ENCODE measurements at places on chromosomes 11 and 22.
A peak's percentile ranks its signal among the peaks of the same experiment; 100 is the strongest.

- DNase-seq, result no peak
These were observed 20.5 kb upstream of the SCGB1A1 start for GRCh38 chr11:62398011-62398994.

- DNase-seq, result no peak
These were observed 130.8 kb downstream of the HIPK3 start for GRCh38 chr11:33387996-33388395.

GRCh38 chr22:46777609-46777970, 15.1 kb downstream of the TBC1D22A start:
- DNase-seq, result no peak

GRCh38 chr11:95374105-95374504, 143.1 kb upstream of the SESN3 start:
- DNase-seq, result no peak

- DNase-seq, result no peak
These were observed 123.9 kb downstream of the CTNND1 start for GRCh38 chr11:57885298-57886050.

DNA sequence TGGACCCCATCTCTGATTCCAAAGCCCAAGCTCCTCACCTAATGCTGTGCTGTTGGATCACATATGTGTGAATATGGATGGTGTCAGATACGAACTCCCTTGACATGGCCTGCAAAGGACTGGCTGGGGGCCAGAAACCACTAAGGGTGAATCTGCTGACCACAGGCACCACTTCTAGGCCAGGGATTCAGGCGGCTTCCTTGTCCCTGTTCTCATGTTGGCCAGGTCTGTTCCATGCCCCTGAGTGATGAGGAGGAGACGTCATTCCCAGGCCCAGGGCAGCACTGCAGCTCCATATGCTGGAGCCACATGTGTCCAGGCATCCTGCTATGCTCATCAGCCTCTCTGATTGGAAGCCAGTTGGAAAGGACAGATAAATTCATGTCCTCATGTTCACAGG, 130.0 kb upstream of the BDNF start:
- DNase-seq, result no peak

DNA sequence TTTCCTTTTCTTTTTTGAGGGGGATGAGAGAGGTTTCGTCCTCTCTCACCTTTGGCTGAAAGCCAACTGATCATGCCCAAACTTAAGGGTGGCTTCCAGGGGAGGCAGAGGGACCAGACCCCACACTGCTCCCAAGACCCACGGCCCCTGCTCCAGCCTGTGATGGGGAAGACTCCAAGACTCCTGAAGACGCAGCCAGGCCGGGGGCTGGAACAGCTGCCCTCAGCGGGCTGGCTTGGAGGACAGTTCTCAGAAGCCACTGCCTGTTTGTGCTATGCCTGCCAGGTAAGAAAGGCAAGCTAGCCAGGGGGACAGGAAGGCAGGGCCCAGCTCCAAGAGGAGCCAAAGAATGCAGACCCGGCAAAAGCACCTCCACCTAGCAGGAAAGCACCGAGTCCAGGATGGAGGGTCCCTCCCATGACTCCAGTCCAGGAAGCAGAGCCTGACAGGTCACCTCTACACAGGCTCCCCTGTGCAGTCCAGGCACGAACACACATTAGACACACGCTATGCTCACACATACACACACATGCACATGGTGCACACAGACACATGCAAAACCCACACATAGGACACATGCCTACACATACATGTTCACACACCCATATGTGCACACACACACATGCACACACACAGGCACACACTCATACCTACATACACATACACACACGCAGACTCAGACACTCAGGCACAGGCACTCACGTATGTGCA, 31.3 kb downstream of the GNB1L start:
- DNase-seq, result no peak

DNA sequence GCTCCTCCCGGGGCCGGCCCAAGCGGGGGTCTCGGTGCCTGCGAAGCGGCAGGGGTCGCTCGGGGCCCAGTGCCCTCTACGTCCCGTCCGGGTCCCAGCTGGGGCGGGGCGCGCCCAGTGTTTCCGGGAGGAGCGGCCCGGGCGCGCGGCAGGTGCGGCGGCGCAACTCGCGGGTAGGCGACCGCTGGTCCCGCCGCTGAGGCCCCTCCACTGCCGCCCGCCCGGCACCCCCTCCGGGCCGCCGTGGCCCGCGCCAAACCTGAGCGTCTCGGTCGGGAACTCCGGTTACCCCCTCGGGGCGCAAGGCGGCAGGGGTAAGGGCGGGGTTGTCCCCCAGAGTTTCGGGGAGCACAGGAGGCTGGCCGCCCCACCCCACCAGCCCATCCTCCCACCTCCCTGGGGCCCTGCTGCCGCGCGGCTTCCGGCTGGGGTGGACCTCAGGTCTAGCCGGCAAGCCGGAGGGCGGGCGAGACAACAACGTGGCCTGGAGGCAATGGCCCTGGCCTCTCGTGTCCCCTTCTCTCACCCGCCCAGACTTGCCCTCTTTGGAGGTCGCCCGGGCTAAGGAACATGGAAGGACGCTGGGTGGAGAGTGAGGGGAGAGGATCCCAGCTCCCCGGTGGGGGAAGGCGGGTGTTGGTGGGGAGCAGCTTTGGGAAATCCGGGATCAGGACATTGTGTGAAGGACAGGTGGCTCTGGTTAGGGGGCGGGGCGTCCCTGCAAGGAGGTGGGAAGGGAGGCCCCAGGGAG, 398 bp upstream of the CRACR2B start:
- peak; percentile 63 for DNase-seq

GRCh38 chr11:65386307-65387140, at the start of gene FRMD8:
TSS of gene FRMD8 (plus strand) at chr11:65386637. CDS start at chr11:65387037, 400 bp downstream.
- DNase-seq, result peak; percentile 83

DNA sequence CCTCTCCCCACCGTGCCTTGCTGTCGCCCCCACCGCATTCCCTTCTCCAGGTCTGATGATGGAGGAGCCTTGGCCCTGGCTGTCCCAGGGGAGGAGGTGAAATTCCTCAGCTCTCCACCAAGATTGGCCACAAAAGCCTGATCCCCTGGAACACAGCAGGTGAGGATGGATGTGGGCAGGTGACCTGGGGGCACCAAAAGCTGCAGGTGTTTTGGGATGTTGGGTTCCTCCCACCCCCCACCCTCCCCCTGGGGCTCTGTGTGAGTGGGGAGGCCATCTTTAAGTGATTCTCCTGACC, 639 bp downstream of the TRIOBP start:
- no peak for DNase-seq

- no peak for DNase-seq
These were observed 62.6 kb upstream of the OLFML1 start for GRCh38 chr11:7422544-7423331.

DNA sequence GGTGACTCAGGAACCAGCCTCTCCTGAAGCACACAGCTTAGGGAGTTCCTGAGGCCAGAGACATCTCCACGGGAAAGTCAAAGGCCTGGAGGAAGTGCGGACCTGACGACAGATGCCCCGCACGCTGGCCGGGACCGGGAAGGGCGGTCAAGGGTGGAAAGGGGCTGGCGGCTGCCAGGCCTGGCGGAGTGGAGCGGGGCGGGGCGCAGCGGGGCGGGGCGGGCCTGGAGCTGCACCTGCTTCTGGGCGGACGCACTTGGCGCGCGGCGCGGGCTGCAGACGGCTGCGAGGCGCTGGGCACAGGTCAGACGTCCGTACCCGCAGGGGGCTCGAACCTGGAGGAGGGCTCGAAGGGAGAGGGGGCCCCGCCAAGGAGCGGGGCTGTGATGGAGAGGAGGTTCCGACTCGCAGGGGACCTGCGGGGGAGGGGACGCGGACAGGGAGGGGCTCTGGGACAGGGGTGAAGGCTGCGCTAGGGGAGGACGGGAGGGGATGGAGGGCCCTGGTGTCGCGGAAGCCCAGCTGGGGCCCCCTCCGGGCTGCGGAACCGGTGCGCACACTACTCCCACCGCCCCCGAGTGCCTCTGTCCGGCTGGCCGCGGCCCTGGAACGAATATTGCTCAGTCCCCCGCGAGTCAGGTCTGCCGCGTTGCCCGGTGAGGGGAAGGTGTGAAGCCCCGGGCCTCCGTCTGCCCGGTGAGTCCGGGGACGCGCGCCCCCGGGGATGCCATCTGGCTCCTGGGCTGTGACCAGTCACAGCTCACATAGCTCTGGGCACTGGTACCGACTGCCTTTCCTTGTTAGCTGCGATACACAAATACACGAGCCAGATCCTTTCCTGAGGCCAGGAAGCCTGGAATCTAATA, at the start of gene TMEM45B:
Gene TMEM45B (plus strand): TSS at position 253 of the 866 bp plus-strand sequence. CDS start 36,635 bp downstream, outside the sequence.
- DNase-seq, result no peak

GRCh38 chr11:7668911-7669310, 4.4 kb downstream of the CYB5R2 start:
- DNase-seq, result no peak

DNA sequence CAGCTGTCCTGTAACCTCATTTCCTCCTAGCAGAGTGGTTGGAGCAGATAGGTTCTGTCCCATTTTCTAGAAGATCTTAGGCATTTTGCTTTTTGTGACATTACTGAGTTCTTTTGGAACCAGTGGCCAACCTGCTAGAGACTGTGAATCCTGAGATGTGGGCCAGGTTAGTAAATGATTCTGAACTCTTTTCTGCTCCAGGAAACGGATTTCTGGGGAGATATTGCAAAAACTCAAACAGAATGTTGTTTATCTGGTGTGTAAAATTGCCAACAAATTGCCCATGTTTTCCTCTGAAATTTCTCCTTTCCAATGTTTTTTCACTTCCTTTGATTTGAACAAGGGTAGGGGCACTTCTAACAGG, 32.7 kb downstream of the SLC6A5 start:
- DNase-seq, result no peak

GRCh38 chr22:39332441-39333064, 13.1 kb upstream of the RPL3 start:
- DNase-seq, result no peak

DNA sequence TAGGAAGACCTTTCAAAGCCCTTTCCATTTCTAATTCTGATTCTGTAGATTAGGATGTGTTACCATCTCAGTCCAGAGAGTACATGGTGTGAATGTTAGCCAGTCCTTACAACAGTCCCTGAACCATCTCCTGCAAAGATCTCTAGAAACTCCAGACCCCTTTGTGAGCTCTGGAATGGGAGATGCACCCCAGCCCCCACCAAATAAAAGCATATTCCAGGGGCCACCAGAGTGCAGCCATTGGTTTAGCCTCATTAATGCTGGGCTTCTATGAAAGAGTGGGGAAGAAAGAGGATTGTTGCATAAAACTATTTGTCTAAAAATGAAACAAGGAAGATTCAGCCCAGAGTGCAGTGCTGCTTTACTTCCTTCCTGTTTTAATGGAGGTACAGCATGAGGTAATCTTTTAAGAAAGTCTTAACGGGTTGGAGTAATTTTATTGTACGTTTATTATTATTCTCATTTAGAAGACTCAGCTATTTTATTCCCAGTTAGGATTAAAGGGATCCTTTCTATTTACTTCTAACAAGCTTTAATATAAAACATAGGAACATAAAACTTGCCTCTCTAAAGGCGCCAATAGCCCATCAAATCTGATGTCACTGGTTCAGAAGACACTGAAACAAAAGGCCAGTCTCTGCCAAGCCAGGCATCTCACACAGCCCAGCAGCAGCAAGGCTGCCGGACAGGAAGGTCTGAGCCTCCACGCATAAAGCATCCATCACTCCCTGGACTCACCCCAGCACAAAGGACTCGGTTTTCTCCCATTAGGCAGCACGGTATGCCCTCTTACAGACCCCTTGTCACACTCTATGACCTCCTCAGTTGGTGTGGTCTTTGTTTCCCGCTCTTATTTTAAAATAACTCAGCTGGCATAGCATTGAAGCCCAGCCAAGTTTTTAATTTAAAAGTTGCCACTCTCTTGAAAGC, 203.9 kb upstream of the BLID start:
- no peak for DNase-seq

GRCh38 chr11:71420455-71421241, 27.5 kb downstream of the DHCR7 start:
- DNase-seq, result peak; percentile 67

- no peak for DNase-seq
These were observed 106.0 kb downstream of the EFCAB6 start for GRCh38 chr22:43706151-43706550.

DNA sequence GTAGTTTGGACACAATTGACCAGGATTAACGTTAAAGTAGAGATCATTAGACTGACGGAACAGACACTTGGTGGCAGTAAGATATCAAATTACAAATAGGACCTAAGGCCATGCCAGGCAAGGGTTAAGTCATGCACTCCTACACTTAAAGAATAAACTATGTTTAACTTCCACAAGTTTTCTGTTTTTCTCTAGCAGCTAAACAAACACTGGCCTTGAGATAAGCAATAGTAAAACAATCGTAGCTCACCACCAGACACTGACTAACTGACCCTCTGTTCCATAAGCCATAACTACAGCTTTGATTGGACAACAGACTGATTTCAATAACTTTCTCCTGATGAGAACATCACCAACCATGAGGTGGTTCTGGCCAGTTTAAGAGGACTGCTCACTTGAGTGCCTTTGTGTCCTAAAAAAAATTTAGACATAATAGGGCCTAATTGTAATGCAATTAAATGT, 2.0 kb upstream of the CEP126 start:
- no peak for DNase-seq

GRCh38 chr11:15677181-15677580, 562.5 kb downstream of the INSC start:
- DNase-seq, result no peak

- no peak for DNase-seq
These were observed 12.8 kb downstream of the ARAP1 start for GRCh38 chr11:72739240-72740059.

GRCh38 chr22:47191671-47192650, 429.5 kb downstream of the TBC1D22A start:
- no peak for DNase-seq

- no peak for DNase-seq
These were observed 54.7 kb downstream of the ETS1 start for GRCh38 chr11:128532572-128533091.

DNA sequence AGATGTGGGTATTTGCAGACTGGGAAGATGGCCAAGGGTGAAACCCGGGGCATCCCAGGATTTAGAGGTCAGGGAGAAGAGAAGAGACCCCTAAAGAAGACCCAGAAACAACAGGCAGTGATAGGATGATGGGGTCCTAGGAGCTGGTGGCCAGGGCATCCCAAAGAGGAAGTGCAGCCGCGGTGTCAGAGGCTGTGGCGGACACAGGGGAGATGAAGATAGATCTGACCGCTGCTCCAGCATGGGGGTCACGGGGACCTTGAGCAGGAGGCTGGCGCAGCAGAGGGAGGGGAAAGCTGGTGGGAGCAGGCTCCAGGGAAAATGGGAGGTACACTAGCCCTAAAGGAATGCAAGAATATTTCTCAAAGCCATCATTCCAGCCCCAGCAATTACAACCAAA, 47.3 kb downstream of the CTTN start:
- DNase-seq, result no peak

DNA sequence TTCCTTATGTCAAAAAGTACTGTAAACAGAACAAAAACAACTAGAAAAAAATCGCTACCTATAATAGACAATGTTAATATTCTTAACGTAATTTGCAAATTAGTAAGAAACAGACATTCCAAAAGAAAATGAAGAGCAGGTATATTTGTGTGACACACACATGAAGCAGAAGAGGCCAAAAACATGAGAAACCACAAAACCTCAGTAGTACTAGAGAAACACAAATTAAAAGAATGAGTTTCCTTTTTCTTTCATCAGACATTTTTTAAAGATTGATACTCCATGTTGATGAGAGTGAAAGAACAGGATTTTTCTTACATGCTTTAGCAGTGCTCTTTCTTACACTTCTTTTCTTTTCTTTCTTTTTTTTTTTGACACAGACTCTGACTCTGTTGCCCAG, 34.2 kb upstream of the PCF11 start:
- DNase-seq, result no peak
